Cardiac fibroblast (primary cell): ENCODE measurements at places on chromosomes 1 and 21.
A peak's percentile ranks its signal among the peaks of the same experiment; 100 is the strongest.

DNA sequence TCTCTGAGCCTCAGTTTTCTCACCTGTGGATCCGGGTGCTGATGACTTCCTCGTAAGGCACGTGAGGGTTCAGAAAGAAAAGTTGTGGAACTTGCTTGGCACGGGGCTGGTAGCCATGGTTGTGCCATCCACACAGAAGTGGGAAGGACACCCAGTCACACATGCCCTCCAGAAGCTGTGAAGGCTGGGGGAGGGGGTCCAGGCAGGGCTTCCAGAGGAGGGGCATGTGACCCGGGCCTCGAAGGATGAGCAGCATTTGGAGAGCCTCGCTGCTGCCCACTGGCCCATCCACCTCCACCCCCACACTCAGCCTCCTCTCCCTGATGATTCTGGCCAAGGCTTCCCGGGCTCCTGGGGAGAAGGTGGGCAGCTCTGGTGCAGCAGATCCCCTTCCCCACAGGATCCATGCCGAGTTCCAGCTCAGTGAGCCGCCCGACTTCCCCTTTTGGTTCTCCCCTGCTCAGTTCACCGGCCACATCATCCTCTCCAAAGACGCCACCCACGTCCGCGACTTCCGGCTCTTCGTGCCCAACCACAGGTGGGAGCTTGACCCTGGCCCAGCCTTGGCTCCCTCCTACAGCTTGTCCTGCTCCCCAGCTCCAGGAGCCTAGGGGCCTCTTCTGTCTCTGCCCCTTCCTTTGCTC lies 9.4 kb downstream of the SELENON start:
- no peak for DNase-seq

DNA sequence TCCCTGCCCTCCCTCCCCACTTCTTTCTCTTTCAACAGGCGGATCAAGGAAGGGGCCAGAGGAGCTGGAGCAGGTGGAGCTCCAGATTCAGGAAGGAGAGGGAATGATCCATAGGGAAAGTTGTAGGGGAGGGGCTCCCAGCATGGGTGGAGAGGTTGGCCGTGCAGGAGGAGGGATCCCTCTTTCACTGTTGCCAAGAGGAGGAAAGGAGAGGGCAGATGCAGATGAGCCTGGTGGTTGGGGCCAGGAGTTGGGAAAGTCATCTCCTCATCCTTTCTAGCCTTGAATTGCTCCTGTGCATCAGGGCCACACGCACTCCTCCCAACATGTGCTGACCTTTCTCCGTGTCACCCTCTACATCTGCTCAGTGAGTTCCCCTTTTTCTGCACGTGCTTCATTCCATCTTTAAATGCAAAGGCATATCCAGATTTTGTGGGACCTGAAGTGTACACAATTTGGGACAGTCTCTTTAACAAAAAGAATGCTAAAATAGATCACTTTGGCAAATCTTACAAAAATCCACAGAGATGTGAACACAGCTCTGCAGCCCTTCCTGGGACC lies 32.4 kb downstream of the ZBTB18 start:
- DNase-seq = no peak

GRCh38 chr1:174090471-174090870 lies 68.3 kb upstream of the RC3H1 start:
- DNase-seq = no peak

- DNase-seq = no peak
Observed at GRCh38 chr1:190250368-190250767, 227.3 kb downstream of the BRINP3 start.

DNA sequence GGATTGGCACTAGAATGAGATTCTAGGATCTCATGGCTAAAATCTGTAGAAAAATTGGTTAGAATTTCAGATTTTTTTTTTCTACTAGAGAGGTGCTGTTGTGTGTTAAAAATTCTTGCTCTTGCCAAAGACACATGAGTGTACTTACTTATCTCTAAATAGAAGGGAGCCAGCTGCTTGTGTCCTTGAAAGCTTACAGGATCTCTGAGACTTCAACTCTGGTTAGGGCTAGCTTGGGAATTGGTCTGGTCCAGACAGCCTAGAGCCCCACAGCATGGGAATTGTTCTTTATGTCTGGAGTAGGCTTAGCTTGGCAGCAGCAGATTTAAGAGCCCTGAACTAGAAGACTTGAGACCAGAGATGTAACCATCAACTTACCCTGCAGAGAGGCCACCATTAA lies 37.3 kb downstream of the MACO1 start:
- DNase-seq = peak; percentile 86

GRCh38 chr1:65254320-65255034 lies 54.9 kb upstream of the DNAJC6 start:
- DNase-seq = peak; percentile 55

GRCh38 chr1:119040906-119041305 lies 52.8 kb upstream of the TBX15 start:
- DNase-seq = peak; percentile 72

DNA sequence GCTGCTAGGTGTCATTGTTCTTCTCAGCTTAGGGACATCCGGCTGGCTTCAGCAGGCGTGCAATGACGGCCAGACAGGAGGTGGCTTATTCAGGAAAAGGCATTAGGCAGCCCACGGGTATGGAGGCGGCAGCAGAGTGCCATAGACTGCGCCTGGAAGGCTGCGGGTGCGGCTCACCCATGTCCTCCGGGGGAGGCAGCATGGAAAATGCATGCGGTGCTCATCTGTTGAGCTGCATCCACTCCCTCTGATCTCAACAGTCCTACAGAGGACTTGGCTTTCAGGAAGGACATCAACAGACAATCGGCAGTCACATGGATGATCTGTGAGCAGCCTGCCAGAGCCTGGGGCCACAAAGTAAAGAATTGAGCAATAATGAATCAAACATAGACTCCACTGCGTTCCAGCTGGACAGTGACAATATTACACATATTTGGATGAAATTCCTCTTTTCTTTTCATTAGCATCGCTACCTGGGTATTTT lies 42.9 kb downstream of the UMODL1 start:
- no peak for DNase-seq

DNA sequence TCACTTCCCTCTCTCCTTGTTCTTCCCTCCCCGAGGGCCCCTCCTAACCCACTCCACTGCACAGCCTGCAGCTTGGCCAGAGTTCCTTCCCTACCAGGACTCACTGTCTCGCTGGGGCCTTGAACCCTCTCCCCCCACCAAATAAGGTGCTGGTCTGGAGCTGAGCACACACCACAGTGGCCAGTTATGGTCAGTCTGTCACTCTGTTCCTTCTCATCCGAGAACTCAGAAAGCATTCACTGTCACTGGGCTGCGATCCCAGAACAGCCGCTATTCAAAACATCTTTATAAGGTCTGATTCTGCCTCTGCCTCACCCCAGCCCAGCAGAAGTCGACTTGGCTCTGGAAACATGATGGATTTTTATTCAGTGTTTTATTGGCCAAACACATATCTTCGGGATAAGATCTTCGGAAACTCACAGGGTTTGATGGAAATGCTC lies 19.8 kb upstream of the LBR start:
- DNase-seq = peak; percentile 57

DNA sequence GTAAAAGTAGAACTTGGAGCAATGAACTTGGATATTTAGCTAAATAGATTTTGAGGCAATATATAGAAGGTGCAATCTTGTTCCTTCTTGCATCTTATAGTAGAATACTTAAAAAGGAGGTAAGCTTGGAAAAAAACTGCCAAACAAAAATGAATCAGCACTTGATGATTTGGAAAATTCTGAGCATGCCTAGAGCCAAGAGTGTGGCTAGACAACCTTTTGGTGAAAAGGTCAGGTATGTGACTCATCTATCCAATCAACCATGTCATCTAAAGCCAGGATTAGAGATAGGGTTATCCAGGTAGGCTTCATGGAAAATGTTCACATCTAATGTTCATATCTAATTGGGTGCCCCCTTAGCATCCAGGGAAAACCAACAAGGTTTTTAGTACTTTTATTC lies 515.0 kb downstream of the COL11A1 start:
- DNase-seq = no peak

DNA sequence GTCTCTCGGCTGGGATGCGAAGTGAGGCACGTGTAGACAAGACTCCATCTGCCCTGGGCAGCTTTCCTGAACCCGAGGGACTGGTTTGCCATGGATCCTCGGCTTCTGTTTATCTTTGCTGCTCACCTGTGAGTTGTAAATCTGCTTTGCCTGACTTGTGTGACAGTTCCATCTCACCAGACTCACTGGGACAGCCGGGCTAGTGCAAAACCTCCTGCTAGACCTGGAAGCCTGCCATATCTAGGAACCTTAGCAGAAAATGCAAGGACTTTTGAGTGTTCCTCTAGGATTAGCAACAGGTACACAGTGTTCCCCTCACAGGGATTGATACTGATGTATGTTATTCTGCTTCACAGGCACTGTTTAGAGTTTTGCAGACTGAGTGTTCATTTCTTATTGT lies 218.6 kb downstream of the URB2 start:
- DNase-seq = no peak

- no peak for DNase-seq
Observed at GRCh38 chr1:229674042-229674441, 48.0 kb downstream of the URB2 start.

DNA sequence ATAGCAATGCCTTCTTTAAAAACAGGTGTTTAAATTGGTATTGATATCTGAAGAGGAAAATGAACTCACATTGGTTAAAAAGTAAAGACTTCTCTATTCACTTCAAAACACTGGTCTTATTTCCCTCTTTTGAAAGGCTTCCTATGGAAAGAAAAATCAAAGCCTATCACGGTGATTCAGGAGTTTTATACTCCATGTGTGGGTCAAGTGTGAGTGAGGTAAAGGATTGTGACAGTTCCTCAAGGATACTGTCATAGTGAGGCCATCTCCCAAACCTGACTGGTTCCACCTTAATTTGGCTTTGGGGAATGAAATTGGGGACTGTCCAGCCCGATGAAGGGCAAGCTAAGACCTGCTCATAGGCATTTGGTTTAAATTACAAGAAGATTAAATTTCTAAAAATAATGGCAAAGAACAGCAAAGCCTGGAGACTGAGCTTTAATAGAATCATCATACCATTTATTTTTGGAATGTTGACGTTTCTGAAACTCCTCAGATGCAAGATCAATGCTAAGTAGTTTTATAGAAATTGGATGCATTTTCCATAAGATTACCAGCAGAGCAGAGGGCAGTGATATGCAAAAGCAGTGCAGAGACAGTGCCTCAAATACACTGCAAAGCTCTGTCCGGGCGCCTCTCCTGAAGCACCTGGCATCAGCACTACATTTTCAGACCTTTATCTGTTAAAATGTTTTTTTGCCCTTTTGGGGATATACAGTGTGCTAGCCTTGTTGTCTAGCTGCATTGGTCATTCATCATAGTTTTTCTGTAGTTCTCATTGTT lies 302.1 kb upstream of the SGIP1 start:
- no peak for DNase-seq

DNA sequence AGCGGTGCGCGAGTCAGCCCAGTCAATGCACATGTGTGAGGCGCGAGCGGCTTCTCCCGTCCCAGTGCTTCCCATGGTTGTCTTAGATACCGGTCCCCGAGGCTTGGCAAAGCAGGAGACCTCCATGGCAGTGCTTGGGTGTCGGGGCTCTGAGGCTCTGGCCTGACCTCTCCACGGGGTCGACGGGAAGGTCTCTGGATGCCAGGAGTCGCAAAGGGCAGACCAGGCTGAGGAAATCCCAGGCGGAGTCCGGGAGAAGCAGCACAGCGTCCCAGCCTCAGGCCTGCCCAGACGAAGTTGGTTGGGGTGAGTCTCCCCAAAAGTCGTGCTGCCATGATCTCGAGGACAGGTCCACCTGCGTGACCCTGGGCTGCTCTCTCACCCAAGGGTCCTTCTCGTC lies 3881.6 kb downstream of the SRGAP2C start:
- no peak for DNase-seq

DNA sequence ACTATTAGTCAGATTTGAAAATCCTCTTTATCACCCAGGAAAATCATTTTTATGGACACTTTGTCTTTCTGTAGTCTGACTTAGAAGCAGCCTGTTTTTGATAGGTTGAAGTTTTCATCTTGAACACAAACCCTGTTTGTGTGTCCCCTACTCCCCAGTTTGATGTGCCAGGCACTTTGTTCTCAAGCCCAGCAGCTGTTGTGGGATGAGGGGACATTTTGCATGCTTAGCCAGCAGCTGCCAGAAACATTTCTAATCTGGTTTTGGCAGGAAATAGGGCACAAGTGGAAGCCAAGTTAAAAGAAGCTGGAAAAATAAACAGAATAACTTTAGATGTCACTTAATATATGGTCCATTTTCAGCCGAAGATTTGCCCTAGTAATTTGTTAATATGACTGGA lies 29.9 kb downstream of the ACTN2 start:
- no peak for DNase-seq

- no peak for DNase-seq
Observed at GRCh38 chr1:78620666-78621065, 418 bp downstream of the IFI44L start.

DNA sequence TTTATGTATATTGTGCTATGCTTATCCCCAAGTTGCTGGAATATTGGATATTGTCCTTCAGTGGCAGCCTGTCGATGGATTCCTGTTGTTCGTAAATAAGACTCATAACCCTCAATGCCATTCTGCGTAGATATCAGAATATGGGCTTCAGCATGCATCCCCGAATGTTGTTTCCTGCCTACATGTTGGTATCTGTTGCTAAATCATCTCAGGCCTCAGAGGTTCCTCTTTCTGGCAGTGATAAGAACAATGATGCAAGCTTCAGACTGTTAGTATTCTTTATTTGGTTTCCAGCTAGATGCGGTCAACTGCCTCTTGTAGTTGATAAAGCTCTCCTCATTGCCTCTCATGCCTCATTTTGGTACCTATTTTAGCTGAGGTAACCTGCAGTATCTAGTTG lies 2082.6 kb downstream of the MRPL39 start:
- DNase-seq = no peak

DNA sequence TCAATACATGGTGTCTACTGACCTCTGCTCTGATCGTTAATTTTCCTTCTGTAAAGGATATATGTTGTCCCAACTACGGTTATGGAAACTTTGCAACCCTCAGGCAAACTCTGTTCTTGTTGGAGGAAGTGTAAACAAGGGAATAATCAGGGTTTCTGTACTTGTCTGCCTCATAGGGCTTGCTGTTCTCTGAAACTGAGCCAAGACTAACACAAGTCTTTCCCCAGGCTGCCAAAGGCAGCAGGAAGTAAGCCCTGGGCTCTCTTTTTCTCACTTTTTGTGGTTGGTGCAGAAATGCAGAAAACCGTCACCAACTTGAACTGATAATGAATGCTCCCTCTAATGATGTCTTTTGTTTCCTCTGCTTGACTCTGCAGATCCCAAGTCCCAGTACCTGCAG lies 7.6 kb downstream of the CYP4X1 start:
- DNase-seq = peak; percentile 78

GRCh38 chr21:31732597-31733550 lies 956 bp upstream of the SCAF4 start:
- peak; percentile 26 for DNase-seq

- DNase-seq = no peak
Observed at GRCh38 chr1:152777510-152778137, 2.7 kb downstream of the LCE1F start.

GRCh38 chr1:154624746-154625643 lies 17.0 kb upstream of the ADAR start:
- DNase-seq = peak; percentile 20

GRCh38 chr1:26701266-26701994 lies 5.6 kb downstream of the ARID1A start:
- DNase-seq = peak; percentile 73

GRCh38 chr1:191739544-191739943 lies 418.7 kb upstream of the RGS18 start:
- no peak for DNase-seq
